ENCODE measurements at places on chromosomes 2 and 18.

- DNase-seq: no peak
These were observed 481.3 kb upstream of the CHAC2 start for GRCh38 chr2:53286345-53286744.

DNA sequence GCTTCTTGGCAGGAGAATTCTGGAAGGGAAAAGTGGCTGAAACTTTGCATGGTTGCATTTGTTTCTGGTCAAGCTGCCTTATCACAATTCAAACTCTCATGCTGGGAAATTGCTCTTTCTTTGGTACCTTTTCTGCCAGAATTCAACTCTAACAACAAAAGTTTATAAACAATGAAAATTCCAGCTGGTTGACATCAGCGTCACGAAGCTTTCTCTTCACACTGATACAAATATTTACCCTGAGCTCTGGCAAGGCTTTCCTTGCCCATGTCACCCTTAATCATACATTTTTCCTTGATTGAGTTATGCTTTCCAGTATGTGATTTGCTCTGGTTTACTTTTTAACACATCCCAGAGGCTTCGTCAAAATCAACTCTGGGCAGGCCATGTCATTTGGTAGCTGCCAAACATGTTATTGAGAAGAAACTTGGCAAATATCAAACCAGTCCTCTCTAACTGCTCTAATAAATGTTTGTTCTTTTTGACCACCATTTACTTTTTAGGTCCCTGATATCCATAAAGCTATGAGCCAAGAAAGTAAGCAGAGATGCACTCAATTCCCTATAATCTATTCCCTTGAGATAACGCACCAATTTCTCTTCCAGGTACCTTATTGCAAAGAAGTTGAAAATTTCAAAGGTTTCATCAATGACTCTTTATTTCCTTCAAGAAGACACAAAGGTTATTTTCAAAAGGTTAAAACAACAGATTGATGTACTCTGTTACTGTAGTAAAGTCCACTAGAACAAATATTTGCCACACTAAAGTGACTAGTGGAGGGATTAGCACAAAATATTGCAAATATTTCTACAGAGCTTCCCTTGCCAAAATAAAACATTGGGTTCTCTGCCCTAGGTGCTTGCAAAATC, 1241.1 kb upstream of the ZEB2 start:
- no peak for DNase-seq

- no peak for DNase-seq
These were observed 151.1 kb upstream of the RIOK3 start for GRCh38 chr18:23301972-23302371.

GRCh38 chr2:218782528-218782844, 539 bp downstream of the CYP27A1 start:
- DNase-seq: no peak
